Dermis microvascular lymphatic vessel endothelial cell (primary cell): ENCODE measurements at places on chromosomes 4 and X. TPM values are rescaled to one million over a fixed set of nuclear protein-coding genes. Genes with fewer than 3 reads are reported as not detected.
A peak's percentile ranks its signal among the peaks of the same experiment; 100 is the strongest.

- DNase-seq: no peak
These were observed 93.7 kb downstream of the SHOX start for GRCh38 chrX:724256-724655.

DNA sequence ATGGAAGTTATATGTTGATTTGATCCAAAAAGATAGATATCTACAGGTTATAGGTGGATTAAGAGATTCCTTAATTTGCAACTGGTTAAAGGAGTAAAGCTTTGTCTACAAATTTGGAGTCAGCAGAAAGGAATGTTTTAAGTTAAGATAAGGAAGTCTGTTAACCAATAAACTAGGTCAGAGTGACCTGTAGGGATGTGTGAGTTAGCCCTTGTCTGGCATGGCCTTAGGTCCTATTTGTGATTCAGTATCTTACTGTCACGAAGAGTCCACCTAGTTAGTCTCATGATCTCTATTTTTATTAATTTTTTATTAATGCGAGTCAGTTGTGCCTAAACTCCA is 230.8 kb downstream of the INPP4B start:
- DNase-seq: no peak

GRCh38 chr4:101229116-101229515 is 118.2 kb downstream of the PPP3CA start:
- no peak for DNase-seq

GRCh38 chr4:55635282-55635681 is 816 bp downstream of the NMU start:
- DNase-seq: no peak

- DNase-seq: no peak
These were observed 34.8 kb downstream of the OSTC start for GRCh38 chr4:108685036-108685686.

DNA sequence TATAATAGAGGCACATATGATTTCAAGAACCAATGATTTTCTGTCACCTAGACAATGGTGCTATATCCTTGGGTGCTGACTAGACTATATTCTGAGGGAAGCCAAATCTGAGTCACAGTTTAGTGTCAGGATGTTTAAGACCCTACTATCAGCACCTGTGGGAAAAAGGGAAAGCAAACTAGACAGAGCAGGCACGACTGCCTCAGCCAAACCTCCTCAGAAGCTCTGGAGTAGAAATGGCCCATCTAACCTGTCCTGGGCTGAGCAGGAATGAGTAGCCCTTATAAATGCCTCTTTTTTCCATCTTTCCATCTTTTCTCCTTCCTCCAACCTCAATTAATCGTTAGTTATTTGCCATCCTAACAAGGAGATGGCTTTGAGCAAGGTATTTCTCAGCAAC is 80.4 kb upstream of the TECRL start:
- DNase-seq: no peak

DNA sequence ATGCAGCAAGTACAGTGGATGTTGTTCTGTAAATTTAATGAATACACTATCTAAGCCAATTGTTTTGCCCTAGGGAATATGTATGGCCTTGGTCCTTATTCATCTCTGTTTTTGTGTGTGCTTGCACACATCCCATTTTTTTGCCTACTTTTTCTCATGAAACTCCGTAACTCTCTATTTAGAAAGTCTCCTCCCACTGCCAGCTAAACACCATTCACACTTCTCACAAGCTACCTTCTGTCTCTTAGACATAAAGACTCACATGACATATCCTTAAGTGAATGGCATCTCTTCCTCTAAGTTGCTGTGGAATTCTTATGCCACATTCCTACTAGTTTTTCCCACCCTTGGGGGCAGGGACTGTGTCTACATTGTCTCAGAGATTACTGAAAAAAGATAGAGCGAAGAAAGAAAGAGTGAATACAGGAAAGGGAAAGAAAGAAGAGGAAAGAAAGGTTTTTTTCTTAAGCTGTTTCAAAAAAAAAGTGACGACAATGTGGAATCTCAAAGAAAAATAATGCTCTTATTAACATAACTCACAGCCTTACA is 117.5 kb downstream of the ATG4A start:
- DNase-seq: no peak

DNA sequence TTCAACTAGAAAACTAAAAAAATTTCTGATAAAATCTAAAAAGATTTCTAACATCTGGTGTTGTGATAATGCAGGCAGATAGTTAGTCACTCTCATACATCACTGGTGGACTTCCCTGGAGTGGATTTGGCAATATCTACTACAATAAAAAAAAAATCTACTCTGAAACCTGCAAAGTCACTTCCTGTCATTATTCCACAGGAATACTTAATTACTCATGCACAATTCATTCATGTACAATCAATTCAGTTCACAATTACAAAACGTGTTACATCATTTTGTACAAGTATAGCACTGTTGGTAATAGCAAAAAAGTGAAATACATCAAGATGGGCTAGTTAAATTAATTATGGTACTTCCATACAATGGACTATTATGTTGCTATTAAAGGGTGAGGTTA is 16.5 kb upstream of the RHOH start:
- peak; percentile 85 for DNase-seq

DNA sequence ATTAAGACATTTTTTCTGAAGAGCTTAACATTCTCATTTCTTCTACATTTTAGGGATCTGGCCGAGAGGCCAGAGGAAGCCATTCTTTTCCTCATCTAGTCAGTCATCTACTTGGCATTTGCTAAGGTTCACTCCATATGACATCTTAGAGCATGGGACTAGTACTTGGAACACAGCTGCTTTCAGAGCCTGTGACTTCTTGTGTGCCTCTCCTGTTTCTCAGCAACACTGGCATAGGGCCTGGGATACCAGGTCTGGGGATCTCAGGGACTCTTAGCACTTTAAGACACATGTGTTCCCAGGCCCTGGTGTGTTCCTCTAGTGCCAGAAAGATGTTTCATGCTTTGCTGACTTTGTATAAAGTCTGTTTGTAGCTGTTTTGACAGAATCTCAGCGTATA is 7.3 kb downstream of the PLP1 start:
- no peak for DNase-seq

GRCh38 chrX:71292669-71293365 is 8.7 kb upstream of the ITGB1BP2 start:
- no peak for DNase-seq

- no peak for DNase-seq
These were observed 86.9 kb downstream of the EVC start for GRCh38 chr4:5797866-5798265.

- DNase-seq: no peak
These were observed 52.0 kb downstream of the CHIC1 start for GRCh38 chrX:73615022-73615421.

DNA sequence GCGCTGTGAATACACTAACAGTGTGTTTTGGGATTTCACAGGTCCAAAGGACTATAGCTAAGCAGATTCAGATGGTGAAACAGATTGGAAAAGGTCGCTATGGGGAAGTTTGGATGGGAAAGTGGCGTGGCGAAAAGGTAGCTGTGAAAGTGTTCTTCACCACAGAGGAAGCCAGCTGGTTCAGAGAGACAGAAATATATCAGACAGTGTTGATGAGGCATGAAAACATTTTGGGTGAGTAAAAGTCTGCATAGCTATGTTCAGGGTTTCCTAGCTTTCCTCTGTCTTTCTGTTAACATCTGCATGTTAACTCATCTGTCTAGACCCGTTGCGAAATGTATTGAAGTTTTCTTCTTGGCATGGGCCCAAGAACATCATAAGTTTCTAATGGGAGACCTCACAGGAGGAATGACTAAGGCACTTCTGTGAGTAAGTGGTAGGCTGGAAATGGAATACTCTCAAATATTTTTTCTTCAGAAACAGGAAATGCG is 372.1 kb downstream of the BMPR1B start:
- DNase-seq: no peak

DNA sequence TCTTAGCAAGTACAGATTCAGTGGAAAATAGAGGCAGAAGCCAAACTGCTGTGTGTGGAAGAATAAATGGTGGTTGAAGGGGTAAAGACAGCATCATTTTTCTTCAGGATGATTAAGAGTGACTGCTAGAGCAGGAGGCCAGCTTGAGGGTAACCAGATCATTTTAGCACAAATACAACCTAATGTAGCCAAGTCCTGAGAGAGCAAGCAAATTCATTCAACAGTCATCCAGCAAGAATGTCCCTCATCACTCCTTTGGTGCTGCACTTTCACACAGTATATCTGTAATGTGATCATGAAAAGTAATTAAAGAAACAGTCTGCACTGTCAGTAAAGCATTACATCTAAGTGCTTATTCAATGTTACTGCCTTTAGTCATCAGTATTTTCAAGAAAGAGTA is 44.8 kb downstream of the NPFFR2 start:
- no peak for DNase-seq

DNA sequence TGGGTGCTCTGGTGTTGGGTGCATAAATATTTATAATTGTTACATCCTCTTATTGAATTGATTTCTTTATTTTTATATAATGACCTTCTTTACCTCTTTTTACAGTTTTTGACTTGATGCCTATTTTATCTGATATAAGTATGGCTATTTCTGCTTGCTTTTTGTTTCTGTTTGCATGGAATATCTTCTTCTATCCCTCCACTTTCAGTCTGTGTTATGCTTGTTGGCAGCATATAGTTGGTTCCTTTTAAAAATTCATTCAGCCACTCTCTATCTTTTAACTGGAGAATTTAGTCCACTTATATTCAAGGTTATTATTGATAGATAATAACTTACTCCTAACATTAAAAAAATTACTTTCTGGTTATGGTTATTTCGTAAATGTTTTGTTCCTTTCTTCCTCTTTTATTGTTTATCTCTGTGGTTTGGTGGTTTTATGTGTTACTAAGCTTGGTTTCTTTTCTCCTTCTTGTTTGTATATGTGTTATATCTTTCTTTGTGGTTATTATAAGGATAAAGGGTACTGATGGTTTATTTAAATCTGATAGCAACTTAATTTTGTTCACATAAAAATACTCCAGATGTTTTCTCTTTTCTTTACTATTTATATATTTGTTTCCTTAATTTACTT is 69.5 kb downstream of the IL15 start:
- DNase-seq: no peak

GRCh38 chr4:10276152-10276551 is 159.6 kb upstream of the WDR1 start:
- DNase-seq: no peak

DNA sequence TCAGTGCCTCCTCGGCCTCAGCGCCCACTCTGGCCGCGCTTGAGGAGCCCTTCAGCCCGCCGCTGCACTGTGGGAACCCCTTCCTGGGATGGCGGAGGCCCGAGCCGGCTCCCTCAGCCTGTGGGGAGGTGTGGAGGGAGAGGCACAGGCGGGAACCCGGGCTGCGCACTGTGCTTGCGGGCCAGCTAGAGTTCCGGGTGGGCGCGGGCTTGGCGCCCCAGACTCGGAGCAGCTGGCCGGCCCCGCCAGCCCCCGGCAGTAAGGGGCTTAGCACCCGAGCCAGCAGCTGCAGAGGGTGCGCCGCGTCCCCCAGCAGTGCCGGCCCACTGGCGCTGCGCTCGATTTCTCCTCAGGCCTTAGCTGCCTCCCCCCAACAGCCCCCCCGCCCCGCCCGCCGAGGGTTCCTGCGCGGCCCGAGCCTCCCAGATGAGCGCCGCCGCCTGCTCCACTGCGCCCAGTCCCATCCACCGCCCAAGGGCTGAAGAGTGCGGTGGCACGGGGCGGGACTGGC is 1137.0 kb downstream of the PCDH18 start:
- peak; percentile 15 for DNase-seq

- DNase-seq: no peak
These were observed 126.6 kb downstream of the PPP4R3C start for GRCh38 chrX:27336466-27337091.

DNA sequence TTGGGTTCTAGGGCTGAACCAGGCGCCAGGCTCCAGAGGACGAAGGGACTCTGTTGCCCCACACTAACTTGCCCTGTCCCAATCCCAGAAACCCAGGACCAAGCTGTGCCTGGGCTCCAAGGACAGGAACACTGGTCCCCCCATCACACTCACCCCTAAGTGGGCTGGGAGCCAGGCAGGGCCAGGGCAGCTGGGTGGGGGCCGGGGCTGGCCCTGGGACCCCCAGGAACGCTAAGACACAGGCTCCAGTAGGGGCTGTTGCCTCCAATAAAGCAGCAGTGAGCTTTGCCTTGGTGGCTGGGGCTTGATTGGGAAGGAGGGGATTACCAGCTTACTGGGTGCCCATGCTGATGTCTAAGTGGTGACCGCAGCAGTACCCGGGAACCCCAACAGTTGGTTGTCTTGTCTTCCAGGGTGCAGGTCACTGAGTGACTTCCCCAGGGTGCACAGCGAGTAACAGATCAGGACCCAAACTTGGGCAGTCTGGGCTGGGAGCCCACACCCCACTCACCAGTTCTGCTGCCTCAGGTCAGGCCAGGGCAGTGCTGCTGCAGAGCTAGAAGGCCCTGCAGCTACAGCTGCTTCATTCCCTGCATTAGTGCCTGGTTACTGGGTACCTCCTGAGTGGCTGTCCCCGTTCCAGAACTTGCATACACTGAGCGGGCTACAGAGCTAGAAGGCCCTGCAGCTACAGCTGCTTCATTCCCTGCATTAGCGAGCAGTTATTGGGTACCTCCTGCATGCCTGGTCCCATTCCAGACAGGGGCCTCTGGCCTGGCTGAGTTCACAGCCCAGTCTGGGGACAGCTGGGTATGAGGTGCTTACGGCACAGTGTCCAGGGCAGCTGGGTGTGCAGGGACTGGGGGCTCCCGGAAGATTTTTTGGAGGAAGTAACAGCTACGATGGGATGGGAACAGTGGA is 9.4 kb upstream of the ADD1 start:
- DNase-seq: no peak

DNA sequence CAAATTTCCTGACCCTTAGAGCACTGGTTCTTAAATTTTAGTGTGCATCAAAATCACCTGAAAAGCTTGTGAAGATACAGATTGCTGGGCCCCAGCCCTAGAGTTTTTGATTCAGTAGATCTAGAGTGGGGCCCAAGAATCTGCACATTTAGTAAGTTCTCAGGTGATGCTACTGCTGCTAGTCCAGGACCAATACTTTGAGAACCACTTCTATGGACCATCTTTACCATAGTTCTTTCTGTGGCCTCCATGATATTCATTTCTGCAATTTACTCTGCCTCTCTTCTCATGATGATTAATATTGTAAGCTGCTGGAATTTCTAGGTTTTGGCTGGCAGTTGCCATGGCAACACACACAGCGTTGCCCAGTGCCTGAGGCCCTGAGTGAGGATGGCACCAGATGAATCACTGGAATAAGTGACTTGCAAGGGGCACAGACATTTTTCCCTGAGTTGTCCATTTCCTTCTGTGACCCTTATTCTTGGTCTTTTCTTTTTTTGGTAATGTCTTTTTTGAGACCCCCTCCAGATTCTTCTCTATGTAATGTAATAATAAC is 83.6 kb downstream of the PPP1R2C start:
- DNase-seq: no peak

- DNase-seq: no peak
These were observed 115.8 kb upstream of the INPP4B start for GRCh38 chr4:142961866-142962265.

Gene CPLX1
- under 0.01 TPM in 1 of 2 replicates, not detected in the other for total RNA-seq

Gene MTMR8
- total RNA-seq: 0.26 and 0.51 TPM in 2 replicates

Gene PRDM8
- 0.90 and 2.1 TPM in 2 replicates for total RNA-seq

Gene SLAIN2
- 14.8 and 18.1 TPM in 2 replicates for total RNA-seq

Gene STBD1
- total RNA-seq: 0.89 and 1.9 TPM in 2 replicates

Gene CXCL13
- total RNA-seq: not detected in 2 replicates

Gene SPACA5B
- not detected in 2 replicates for total RNA-seq
